ENCODE measurements at places on chromosomes 7 and 10.

- no peak for DNase-seq
Measured at GRCh38 chr7:149727053-149727898, 46.1 kb downstream of the ZNF467 start.

- DNase-seq, result no peak
Measured at GRCh38 chr7:122143376-122143750, 686 bp downstream of the AASS start.

DNA sequence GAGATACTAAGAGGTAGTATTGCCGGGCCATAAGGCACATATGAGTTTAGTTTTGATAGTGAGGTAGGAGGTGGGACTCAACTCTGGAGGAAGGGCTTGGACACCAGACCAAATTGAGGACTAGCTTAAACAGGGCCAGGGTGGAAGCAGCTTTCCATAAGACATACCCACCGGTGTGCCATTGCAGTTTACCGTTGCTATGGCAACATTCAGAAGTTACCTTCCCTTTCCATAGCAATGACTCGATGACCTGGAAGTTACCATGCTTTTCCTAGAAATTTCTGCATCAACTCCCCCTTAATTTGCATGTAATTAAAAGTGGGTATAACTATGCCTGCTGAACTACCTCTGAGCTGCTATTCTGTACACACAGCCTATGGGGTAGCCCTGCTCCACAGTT is 10.9 kb upstream of the SNX10 start:
- DNase-seq, result no peak

GRCh38 chr7:123748171-123748733 is 551 bp downstream of the WASL start:
- peak; percentile 9 for DNase-seq

DNA sequence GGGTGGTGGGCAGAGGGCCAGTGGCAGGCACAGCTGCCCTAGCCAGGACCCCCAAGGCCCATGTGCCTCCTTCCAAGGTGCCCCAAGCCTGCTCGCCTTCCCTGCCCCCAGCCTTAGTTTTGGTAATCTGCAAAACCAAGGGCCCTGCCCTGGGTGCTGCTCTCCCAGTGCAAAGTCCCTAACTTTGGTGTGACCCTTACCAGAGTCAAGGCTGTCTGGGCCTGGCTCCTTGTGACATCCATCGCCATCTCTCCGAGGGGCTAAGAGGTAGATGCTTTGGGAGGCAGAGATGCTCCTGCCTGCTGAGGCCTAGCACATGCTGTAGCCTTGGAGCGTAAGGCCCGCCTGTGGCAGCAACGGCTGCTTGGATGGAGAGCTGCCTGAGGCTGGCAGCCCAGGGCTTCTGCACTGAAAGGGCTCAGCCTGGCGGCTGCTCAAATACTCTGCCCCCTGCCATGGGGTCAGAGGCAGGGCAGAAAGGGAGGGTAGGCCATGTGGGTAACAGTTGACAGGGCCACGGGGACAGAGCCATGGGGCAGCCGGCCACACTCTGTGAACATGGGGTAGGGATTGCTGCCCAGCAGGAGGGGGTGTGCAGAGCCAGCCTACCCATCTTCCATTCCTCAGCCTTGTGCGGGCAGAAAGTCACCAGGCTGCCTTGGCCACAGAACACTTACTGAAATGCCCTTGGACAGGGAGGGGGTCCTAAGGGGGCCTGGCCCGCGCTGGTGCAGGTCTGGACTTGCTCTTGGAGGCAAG is 17.9 kb upstream of the MYL7 start:
- no peak for DNase-seq

DNA sequence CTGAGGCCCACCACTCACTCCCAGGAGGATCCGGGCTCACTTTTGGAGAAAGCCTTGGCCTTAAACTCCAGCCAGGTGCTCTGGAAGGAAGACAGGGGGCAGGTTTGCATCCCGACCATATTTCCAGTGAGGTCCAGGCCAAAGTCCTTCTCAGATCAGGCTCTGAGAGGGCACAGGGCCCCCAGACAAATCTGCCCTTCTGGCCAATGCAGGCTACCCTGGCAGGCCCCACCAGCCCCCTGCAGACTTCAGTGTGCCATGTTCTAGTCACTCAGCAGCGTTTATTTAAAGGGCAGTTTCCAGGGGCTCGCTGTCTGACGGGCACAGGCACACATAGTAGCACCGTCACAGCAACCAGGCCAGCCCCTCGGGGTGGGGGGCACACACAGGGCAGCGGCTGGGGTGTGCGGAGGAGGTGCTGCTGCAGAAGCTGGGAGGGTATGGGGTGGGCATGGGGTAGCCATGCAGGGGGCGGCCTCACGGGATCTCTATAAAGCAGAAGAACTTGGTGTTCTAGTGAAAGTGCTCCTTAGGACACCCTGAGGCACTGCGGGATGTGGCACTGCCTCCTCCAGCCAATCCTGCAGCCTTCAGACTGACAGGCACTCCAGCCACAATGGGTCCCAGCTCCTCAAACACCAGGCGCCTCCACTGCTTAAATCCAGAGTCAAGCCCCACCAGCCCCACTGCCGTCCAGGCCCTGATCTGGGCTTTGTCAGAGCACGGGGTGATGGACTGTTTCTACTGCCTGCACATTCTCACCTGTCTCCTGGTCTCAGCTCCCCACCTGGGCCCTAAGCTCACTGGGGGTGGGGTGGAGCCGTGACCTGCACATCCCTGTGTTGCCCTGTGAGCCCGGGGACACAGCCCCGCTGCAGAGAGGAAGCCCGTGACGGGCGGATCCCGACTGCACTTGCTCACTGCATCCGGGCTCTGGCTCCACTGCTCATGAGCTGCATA is 9.6 kb upstream of the PYROXD2 start:
- no peak for DNase-seq

DNA sequence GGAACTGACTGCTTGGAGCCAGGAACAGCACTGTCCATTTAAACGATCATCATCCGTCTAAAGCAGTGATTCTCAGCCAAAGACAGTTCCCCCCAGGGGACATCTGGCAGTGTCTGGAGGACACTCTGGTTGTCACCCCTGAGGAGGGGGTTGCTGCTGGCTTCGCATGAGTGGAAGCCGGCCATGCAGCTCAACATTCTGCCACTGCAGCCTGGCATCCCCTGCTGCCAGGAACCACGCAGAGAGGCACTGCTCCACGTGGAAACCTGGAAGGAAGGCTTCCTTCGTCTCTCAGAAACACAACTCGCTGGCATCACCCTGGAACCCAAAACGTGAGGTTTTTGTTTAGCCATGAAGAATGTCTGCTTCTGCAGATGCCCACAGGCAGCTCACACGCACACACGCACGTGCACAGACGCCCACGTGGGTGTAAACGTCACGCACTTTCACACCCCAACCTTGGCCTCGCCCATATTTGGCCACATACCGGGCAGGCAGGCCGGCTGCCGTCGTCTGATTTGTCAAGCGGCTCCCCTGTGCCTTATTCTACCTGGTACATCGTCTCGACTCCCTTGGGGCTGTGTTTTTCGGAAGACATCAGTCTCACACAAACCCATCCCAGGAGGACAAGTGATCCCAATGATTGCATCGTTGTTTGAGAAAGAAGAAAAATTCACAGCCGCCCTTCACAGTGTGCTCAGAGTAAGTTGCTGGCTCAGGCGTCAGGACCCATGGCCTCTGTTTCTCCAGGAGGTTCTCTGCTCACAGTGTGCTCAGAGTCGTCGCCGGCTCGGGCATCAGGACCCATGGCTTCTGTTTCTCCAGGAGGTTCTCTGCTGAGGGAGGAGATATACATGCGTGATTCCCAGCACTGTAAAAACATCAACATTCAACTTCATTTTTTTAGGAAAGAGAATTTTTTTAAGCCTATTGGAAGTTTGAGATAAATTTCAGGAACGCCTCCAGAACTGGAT is 127.2 kb upstream of the PPP2R2D start:
- DNase-seq, result no peak

DNA sequence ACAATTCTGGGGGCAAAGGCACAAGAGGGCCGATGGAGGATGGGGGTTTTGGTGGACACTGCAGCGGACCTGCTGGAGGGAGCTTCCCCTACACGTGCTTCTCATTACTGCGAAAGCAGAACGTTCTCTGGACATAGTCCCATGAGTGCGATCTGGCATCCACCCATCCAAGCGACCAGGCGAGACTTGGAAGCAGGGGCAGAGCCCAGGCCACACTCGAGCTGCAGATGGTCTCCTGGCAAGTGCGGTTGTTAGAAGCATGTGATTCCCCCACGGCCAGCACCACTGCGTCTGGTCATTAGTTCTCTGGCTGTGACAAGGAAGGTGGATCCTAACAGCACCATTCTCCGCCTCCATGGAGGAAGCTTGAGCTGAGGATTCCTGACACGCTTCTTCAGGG is 118.4 kb upstream of the TCERG1L start:
- DNase-seq, result no peak

DNA sequence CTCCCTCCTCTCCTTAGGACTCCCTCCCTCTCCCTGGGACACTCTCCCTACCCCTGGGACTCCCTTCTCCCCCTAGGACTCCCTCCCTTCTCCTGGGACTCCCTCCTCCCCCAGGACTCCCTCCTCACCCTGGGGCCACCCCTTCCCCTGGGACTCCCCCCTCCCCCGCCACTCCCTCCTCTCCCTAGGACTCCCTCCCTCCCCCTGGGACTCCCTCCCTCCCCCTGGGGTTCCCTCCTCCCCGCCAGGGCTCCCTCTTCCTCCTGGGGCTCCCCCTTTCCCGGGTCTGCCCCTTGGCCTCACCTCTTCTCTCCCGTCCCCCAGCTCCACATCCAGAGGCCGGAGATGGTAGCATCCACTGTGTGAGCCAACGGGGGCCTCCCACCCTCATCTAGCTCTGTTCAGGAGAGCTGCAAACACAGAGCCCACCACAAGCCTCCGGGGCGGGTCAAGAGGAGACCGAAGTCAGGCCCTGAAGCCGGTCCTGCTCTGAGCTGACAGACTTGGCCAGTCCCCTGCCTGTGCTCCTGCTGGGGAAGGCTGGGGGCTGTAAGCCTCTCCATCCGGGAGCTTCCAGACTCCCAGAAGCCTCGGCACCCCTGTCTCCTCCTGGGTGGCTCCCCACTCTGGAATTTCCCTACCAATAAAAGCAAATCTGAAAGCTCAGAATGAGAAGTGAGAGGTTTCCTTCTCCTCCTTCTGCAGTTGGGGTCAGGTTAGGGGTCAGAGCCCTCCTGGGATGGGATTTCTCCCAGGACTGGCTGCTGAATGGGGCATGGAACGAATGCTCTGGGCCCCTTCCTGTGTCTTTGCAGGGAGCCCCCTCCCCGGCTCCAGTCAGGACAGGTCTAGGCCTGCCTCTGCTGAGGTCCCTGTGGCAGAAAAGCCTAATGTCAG is 1.4 kb upstream of the MUC17 start:
- DNase-seq, result no peak

DNA sequence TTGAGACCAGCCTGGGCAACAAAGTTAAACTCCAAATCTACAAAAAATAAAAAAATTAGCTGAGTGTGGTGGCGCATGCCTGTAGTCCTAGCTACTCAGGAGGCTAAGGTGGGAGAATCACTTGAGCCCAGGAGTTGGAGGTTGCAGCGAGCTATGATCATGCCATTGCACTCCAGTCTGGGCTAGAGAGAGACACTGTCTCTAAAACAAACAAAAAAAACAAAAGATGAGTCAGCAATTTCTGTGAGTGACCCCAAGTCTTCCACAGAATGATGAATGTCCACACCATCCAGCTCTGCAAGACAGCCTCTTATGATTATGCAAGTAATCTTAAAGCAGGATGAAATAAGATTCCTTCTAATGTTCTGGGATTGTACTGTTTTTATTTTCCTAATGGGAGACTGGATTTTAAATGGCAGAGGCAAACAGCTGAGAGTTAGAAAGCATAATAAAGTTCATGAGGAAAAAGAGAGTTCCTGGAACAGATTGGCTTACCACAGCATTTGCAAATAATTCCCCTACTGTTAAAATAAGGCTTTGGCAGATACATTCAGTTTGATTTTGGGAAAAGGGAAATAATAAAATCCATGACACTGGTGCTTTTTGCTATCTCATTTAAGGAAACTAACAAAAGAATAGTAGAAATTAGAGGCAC is 18.9 kb upstream of the PRKAR2B start:
- DNase-seq, result no peak
